Tongue (tissue), 3 donors: ENCODE measurements at places on chromosomes 12 and 14. TPM values are rescaled to one million over a fixed set of nuclear protein-coding genes. Genes with fewer than 3 reads are reported as not detected.

DNA sequence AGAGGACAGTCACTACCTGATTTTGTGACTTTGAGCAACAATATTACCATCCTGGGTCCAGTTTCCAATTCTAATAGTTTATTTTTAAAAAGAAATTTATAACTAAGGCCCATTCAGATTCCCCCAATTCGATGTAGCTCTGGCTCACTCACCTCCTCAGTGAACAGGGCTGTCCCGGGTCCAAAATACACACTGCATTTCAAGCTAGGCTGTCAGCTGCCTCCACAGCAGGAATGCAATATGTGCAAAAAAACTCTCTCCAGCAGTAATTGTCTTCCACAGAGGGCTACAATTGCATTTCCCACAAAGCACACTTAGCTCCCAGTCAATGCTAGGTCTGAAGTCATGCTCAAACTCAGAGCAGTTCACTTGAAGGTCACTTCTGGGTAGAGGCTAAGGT, 39.3 kb upstream of the ZNF641 start:
- DNase-seq = no peak

GRCh38 chr12:45914090-45914489, 76.3 kb downstream of the SCAF11 start:
- no peak for DNase-seq

- peak; percentile 98 for DNase-seq
Measured at GRCh38 chr12:58920102-58920960, at the start of gene LRIG3. LRIG3 (minus strand) TSS chr12:58920504; CDS start chr12:58920235, 269 bp downstream.

GRCh38 chr12:66499000-66499399, 179.9 kb downstream of the GRIP1 start:
- DNase-seq = no peak

DNA sequence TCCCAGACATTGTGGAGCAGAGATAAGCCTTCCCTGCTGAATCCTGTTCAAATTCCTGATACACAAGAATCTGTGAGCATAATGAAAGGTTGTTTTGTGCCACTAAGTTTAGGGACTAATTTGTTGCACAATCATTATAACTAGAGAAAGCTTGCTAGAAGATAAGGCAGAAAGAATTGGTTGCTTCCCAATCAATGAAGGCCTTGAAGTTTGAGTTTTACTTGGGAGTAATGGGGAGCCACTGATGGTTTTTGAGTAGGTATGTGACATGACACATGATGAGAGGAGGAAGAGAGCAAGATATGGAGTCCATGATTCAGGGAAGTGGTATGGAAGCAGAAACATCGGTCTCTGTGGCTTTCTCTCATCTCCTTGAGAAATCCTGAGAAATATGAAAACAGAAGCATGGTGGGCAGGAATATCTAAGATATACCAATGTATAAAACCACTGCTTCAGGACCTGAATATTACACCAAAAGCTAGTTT, 13.3 kb upstream of the TCP11L2 start:
- no peak for DNase-seq

DNA sequence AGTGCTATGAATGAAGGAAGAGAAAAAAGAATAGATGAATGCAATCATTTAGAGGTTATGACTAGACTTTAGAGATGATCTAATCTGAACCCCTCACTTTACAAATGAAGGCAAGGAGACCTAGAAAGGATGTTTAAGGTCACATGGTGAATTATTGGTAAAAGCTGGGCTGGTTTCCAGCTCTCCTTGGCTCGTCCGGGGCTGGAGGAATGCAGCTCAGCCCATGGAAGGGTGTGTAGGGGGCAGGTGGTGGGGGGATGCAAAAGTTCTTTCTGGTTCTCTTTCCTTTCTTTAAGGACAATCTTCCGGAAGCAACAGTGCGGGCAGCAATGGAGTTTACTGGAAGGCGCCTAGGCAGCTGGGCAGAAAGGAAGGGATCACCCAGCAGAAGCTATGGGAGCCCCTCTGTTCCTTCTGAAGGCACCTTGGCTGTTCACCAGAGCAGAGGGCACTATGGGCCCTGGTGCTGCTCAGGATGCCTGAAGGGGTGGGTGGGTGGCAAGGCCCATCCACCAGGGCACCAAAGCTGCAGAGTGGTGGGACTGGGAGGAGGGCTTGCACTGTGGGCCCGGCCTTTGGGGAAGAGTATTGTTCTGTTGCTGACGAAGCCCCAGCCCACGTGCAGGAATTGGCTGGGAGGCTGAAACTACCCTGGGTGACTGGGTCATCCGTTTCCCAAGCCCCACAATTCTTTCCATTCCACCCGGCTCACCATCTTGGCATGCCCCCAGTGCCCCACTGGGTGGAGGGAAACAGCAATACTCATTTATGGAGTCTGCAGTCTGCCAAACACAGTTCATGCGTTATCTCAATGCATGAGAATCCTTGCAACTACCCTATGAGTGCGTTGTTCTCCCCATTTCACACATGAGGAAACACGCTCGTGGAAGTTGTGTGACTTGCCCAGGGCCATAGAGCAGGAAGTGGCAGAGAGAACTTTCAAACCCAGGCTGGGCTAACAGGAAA, 78.2 kb downstream of the IRF2BPL start:
- peak; percentile 60 for DNase-seq

DNA sequence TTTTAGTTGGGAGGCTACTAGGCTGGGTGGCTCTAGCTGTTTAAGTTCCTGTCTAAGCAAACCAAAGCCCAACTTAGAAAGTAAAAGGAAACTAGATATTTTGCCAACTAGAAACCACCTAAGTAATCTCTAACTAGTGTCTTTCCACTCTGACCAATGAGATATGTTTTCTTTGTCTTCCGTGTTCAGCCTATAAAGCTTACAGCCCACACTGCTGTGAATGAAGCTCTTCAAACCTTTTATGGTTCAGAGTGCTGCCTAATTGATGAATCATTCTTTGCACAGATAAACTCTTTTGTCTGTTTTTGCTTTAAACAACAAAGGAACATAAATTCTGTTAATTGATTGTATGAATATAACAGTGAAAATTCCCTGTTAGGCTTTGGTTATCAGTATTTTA, 66.1 kb downstream of the FUT8 start:
- no peak for DNase-seq

Gene SERPINA3
- 1.5 TPM for total RNA-seq

DNA sequence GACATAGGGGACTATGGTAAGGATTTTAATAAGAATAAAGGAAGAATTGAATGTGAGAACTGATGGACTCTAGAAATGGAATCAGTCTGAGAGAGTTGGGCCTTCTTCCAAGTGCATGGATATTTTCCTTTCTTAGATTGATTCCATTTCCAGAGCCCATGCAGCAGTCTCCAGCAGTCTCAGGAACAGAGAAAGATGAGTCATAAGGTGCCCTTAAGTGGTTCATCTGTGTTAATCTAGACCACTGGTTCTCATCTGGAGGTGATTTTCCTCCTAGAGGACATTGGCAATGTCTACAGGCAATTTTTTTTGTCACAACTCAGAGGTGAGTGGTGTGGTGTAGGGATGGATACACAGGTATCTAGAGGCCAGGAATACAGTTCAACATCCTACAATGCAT, 25.9 kb downstream of the TRIM9 start:
- no peak for DNase-seq

DNA sequence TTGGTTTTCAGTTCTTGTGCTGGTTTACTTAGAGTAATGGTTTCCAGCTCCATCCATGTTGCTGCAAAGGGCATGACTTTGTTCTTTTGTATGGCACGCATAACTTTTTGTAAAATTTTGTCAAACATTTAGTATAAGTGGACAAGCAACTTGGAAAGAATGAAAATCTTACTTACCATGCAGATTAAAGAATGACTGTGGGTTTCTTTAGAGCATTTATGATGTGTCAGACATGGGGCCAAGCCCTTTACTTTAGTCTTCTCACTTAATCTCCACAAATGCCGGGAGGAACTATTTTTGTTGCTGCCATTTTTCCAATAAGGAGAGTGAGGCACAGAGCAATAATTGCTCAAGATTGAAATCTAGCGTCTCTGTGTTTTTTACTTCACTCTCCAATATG, 652.5 kb upstream of the TBX3 start:
- no peak for DNase-seq

Gene LRRC10
- total RNA-seq = not detected

GRCh38 chr12:51915951-51916350, 8.6 kb downstream of the ACVRL1 start:
- DNase-seq = no peak
